ENCODE measurements at places on chromosomes 2 and 18. TPM values are rescaled to one million over a fixed set of nuclear protein-coding genes. Genes with fewer than 3 reads are reported as not detected.

Gene MARCO
- total RNA-seq: not detected

Gene NEU4
- total RNA-seq: not detected

- no peak for DNase-seq
Measured at GRCh38 chr2:206088248-206088647, 2.3 kb upstream of the INO80D start.

GRCh38 chr18:30139631-30140287, 902.8 kb downstream of the DSC3 start:
- DNase-seq: no peak

DNA sequence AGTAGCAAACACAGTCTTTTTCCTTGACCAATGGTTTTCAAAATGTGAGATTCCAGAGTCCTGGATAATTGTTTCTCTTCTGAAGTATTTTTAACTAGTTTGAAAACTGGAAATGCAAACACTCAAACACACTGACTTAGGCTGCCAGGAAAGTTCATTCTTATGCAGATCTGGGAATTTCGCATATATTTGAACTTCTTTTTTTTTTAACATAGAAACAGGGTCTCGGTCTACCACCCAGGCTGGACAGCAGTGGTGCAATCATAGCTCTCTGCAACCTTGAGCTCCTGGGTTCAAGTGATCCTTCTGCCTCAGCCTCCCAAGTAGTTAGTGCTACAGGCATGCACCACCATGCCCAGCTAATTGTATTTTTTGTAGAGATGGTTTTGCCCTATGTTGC, 79.6 kb downstream of the DYM start:
- no peak for DNase-seq
